Cortex of kidney (tissue), 1 donor: ENCODE measurements at places on chromosomes 6 and 20.

DNA sequence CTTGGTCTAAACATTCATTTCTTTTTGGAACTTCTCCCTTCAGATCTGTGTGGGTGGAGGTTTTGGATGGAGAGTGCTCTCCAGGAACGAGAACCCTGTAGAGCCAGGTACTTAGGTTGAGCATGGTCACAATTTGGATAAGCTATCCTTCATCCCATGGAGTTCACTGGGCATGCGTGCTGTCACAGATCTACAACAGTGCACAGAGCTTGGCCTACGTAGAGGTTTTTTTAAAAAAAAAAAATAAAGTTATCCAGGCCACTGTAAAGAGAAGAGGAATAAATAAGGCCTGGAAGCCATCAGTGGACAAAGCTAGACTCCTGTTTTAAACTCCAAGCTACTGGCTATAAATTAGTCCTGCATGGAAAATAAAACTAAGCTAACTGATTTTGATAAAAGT, 165.6 kb downstream of the SLC24A3 start:
- no peak for DNase-seq

- no peak for DNase-seq
These were observed 33.9 kb downstream of the PSMG4 start for GRCh38 chr6:3292431-3293197.

- DNase-seq, result no peak
These were observed 14.9 kb upstream of the HDDC2 start for GRCh38 chr6:125316621-125317020.

DNA sequence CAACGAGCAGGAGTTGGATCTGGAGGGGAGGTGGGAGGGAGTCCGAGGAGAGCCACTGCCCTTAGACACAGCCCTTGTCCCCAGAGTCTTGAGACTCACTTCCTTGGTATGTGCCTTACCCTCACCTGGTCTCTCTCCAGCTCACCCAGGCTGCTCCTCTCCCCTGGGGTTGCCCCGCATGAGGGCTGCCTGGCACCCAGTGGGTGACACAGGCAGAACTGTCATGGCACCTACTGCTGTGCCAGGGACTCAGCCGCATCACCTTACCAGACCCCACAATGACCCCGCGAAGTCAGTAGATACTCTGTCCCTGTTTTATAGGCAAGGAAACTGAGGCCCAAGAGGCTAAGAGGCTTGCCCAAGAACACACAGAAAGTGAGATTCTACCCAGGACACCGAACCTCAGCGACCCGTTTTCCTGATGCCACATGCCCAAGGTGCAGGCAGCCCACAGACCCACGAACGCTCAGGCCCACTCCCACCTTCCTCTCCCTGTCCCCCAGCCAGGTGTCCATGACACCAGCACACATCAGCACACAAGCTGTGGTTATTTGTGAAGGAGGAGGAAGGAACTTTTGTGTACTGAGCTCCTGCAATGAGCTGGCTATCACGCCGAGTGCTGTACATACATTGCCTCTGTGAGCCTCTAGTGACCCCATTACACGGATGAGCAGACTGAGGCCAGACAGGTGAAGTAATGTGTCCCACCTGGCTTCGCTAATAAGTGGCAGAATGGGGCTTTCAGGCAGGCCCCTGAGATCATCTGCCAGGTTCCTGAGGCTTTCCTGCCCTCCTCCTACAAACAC, 168.1 kb downstream of the GRM4 start:
- no peak for DNase-seq

- no peak for DNase-seq
These were observed 40.3 kb downstream of the RBM38 start for GRCh38 chr20:57431539-57431835.

GRCh38 chr20:20894280-20894679, 181.8 kb upstream of the RALGAPA2 start:
- no peak for DNase-seq
